ENCODE measurements at places on chromosomes 13 and 19.

- DNase-seq, result no peak
Measured at GRCh38 chr13:93388701-93389100, 162.1 kb downstream of the GPC6 start.

GRCh38 chr13:76717092-76717491 is 169.1 kb downstream of the KCTD12 start:
- DNase-seq, result peak; percentile 84

DNA sequence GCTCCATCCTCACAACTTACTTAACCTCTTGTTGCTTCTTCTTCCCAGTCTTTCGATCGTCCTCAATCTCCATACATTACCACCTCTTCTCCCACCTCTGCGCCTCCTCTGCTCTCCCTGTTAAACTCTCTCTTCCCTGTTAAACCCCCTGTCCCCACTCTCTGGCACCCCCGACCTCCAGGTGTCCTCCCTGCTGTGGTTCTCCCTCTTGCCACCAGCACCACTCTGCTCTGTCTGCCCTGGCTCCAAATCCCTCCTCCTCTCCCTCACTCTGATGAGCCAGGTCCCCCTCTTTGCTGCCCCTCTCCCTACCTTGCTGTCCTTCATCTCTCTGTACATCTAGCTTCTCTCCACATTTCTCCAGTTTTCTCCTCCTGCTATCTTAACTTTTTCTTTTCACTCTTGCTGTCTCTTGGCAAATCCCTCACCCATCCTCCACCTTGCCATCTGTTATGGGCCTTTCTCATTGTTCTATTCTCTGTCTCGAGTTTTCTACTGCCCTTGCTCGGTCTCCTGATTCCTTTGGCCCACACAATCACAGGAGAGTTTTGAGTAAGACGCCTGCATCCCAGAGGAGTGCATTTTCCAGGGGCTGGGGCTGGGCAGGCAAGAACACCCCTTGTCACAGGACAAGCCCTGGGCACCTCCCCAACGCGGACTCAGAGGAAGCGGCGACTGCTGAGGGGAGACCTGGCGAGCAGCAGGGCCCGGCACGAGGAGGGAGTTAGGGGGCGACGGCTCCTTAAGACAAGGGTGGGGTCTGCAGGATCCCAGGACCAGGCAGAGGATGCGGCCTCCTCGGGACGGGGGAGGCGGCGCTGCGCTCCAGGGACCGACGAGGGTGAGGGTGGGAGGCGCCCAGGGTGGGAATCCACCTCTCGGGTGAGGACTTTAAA is 21.4 kb upstream of the ERVV-1 start:
- DNase-seq, result peak; percentile 63

DNA sequence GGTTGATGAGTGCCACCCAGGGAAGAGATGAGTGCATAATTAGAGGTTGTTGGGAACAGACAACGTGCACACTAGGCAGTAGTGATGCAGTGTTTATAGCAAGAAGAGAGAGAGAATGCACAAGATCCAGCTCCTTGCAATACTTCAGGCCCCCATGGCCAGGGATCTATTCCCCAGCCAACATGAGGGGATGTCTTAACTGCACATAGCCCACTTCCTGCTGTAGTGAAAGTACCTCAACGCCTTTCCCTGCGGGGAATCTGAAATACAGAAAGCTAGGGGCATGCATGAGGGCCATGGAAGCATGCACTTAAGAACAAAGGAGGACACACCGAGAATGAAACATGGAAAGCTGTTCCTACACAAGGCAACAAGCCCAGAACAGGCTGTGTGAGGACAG is 636.7 kb upstream of the GPC6 start:
- no peak for DNase-seq

- DNase-seq, result no peak
Measured at GRCh38 chr13:95005300-95005699, 293.0 kb upstream of the SOX21 start.

DNA sequence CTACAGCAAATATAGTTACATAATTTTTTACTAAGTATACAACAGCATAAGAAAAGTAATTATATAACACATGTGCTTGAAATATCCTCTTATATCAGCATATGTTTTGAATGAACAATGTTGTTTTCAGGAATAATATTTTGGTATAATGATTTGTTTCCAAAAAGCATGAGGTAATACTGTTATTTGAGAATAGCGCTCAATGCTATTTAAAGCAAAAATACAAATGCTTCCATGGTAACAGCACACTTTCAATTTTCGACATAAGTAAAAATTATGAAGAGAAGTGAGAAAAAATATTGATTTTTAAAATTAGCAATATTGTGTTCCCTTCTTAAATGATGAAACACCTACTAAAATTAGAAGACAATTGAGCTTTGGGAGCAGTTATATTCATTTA is 715.9 kb upstream of the ATXN8OS start:
- DNase-seq, result no peak

- peak; percentile 76 for DNase-seq
Measured at GRCh38 chr19:4304538-4305256, at the start of gene FSD1. FSD1 (plus strand) TSS chr19:4304598; CDS start chr19:4304747, 149 bp downstream.

GRCh38 chr13:107765724-107766401 is 449.5 kb downstream of the LIG4 start:
- no peak for DNase-seq

GRCh38 chr19:6803036-6803404 is 30.5 kb downstream of the VAV1 start:
- no peak for DNase-seq

GRCh38 chr19:1068009-1069001 is 1.3 kb downstream of the ARHGAP45 start:
- no peak for DNase-seq

- DNase-seq, result no peak
Measured at GRCh38 chr19:33894787-33895186, 98.1 kb downstream of the KCTD15 start.

- no peak for DNase-seq
Measured at GRCh38 chr19:8256276-8257051, 47.3 kb downstream of the CERS4 start.

GRCh38 chr19:5680437-5681368 is at the start of the genes HSD11B1L and MICOS13:
HSD11B1L (plus strand) TSS chr19:5681027; CDS start chr19:5684833, 3,806 bp downstream.
MICOS13 (minus strand) TSS chr19:5680516; CDS start chr19:5680486, 30 bp downstream.
- peak; percentile 99 for DNase-seq

DNA sequence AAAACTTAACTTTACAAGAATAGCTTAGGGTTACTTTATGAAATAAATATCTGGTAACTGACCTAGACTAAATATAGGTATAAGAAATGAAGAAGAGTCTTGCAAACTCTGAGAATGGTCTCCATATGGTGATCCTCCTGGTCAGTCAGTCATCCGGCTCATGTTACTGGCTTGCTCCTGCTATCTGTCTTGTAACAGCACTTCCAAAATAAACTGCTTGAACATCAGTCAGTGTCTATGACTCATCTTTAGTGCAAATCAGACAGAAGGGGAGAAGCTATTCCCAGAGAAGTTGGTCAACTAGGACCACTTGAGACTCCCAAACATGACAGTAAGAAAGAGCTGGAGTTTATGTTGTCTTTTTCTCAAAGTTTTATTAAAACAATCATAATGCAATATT is 1550.9 kb downstream of the PCDH9 start:
- DNase-seq, result no peak

- DNase-seq, result peak; percentile 45
Measured at GRCh38 chr19:39915101-39915847, 19.2 kb downstream of the FCGBP start.

DNA sequence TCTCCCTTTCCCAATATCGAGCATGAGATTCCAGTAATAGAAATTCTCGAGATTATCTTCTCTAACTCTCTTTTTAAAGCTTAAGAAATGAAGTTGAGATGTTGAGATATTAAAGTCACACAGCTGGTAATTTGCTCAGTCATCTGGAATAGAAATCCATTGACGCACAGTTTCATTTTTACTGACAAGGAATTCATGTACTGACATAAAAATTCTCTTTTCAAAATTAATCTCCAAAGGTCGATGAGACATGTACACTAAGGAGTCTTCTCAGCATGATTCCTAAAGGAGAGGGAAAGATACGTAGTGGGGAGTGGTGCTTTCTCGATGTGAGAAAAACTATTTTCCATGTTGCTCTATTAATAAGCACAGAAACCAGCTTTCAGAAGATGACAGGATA is 1639.5 kb upstream of the MIR17HG start:
- DNase-seq, result no peak

GRCh38 chr13:93646245-93646644 is 419.6 kb downstream of the GPC6 start:
- no peak for DNase-seq

GRCh38 chr13:84810781-84811180 is 928.5 kb upstream of the SLITRK1 start:
- peak; percentile 77 for DNase-seq

DNA sequence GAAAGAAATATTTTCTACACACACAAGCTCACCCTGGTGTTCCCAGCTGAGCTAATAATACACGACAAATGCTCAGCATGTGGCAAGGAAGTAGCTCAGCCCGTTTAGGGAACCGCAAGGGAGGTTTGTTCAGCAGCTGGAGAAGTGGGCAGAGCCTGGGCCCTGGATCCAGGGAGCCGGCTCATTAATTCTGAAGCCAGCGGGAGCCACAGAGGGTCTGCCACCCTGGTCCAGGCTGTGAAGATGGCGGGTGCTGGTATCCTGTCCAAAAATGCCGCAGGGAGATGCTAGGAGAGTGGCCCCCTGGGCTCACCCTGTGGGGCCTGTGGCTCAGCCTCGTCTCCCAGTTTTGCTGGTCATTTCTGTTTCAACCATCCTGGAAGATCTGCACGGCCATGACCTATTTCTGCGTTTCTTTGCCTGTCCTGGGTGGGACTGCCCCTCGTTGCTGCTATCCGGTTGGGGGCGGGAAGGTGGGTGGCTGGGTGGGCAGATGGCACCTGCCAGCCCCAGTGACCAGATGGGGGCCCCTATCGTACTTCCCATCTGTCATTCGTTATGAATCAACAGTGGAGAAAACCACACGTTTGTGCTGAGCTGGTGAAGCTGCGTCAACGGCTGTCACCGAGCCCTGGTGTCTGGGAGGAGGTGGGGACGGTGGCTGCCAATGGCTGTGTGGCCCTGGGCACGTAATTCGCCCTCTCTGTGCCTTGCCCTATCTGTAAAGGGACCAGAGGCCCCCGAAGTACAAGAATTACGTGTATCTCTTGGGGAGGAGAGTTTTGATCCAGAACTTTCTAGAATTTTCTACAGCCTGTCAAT is 2.7 kb upstream of the GNA15 start:
- DNase-seq, result no peak

DNA sequence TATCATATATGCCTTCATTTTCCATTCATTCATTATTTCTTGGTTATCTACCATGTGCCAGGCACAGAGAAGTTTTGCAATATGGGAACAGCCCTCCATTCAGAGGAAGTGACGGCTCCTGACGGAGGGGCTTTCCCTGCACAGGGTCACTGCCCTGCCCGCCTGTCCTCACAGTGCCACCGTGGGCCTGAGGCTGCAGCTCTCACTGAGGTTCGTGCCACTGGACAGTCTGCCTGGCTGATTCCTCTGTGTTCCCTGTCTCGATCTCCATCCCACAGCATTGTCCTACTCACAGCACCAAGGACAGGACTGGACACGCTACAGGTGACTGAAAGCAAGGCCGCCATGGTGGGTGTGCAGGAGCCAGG is 92.7 kb downstream of the TSHZ3 start:
- DNase-seq, result peak; percentile 35

- DNase-seq, result no peak
Measured at GRCh38 chr13:25840931-25841330, 210.9 kb downstream of the SHISA2 start.

DNA sequence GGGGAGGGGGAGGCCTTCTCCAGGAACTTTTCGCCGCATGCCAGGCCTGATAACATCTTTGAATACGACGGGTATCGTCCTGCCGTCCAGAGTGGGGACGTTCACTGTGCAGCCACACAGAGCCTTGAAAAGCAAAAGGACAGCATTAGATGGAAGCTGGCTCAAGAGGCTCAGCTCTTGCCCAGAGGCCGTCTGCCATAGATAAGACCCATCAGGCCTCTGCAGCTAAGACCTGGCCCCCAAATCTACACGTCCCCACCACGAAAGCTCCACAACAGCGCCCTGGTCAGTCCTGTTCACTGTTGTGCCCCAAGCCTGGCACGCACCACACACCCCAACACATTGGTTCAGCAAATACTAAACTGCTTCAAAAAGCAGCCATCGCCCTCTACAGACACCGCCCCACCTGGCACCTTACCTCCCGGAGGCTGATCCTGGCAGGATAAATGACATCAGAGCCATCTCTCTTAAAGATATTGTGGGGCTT is 2.1 kb downstream of the DNAJB1 start:
- no peak for DNase-seq

GRCh38 chr13:100106005-100106404 is 17.1 kb downstream of the PCCA start:
- DNase-seq, result no peak

- DNase-seq, result no peak
Measured at GRCh38 chr19:39301021-39301420, 4.8 kb downstream of the IFNL1 start.

- peak; percentile 85 for DNase-seq
Measured at GRCh38 chr13:74133657-74134201, 475 bp downstream of the KLF12 start.

GRCh38 chr13:110453797-110454196 is 107.7 kb downstream of the RAB20 start:
- DNase-seq, result no peak

GRCh38 chr13:113465300-113465699 is 12.0 kb upstream of the ADPRHL1 start:
- DNase-seq, result no peak

GRCh38 chr13:86608701-86609100 is 809.5 kb upstream of the SLITRK6 start:
- DNase-seq, result no peak

- DNase-seq, result no peak
Measured at GRCh38 chr13:71254384-71254783, 612.6 kb downstream of the DACH1 start.

GRCh38 chr19:41377977-41378709 is 1.8 kb downstream of the TMEM91 start:
- peak; percentile 69 for DNase-seq

DNA sequence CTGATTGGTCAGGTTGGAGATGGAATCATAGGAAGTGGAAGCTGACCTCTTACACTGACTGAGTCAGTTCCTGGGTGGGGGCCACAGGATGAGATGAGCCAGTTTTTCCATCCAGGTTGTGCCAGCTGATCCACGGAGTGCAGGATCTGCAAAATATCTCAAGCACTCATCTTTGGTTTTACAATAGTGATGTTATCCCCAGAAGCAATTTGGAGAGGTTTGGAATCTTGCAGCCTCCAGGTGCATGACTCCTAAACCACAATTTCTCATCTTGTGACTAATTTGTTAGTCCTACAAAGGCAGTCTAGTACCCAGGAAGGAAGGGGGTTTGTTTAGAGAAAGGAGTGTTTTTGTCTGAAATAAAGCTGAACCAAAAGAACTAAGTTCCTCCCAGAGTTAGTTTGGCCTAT is 212.8 kb downstream of the SLITRK6 start:
- peak; percentile 95 for DNase-seq

- no peak for DNase-seq
Measured at GRCh38 chr13:25345576-25345975, 26.2 kb upstream of the ATP8A2 start.

GRCh38 chr13:32940601-32941000 is 75.6 kb upstream of the KL start:
- no peak for DNase-seq

DNA sequence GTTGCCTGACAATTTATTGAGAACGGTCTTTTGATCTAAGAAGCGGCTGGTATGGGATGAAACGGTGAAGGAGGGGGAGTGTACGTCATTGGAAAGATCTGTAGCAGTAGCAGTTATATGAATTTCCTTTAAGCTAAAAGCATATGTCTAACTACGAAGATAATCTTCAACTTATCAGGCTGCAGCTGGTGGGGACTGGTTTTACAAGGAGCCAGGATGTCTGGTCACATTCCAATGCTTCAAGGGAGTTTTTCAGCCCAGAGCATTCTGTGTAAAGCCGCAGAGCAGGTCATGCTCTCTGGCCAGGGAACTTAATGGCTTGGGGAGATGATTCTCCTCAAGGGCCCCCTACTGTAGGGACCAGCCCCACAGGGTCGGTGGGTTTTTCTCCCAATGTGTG is 29.2 kb downstream of the CLEC4M start:
- DNase-seq, result peak; percentile 89

- DNase-seq, result no peak
Measured at GRCh38 chr19:47618771-47619170, 9.8 kb downstream of the BICRA start.
